Mesenteric fat pad (tissue), 1 donor: ENCODE measurements at places on chromosomes 6 and 20.
A peak's percentile ranks its signal among the peaks of the same experiment; 100 is the strongest.

DNA sequence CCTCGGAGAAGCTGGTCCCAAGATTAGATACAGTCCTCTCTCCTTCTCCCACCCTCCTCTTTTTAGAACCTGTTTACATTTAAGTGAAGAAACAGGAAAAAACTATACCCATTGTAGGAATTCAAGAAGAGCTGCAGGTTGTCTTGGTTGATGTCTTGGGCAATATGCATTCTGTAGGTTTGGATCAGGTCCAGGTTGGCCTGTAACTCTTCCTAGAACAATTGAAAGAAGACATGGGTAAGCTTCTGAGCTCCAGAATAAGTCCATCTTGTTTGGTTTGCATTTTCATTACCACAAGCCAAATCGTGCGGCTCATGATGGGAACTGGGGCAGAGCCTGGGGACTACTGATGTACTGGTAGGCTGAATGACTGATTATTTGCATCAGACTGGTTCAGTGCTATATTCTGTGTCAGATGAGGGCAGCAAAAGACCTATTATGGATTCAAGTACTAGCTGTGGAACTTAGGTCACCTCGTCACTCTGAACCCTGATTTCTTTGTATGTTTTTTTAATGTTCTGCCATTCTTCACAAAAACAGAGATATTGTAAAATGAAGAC lies 20.3 kb upstream of the SLA2 start:
- DNase-seq, result no peak

- no peak for DNase-seq
Observed at GRCh38 chr20:12090920-12091319, 173.2 kb downstream of the BTBD3 start.

DNA sequence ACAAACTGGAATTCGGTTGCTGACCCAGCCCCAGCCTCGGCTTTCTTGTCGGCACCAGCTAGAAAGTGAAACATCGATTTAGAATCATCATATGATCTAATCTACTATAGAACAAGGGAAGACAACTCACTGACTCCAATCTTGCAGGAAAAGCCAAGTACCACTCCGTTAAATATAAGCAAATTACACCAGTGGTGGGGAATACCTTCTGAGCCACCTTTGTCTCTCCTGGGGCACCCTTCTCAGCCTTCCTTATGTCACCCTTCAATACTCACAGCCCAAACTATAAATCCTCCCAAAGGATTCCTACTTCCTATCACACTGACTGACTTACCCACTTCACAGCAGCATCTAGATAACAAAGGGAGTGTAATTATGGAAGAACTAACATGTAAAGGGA lies 7.5 kb downstream of the RPS10 start:
- no peak for DNase-seq

GRCh38 chr6:37488476-37488875 lies 11.2 kb downstream of the CCDC167 start:
- DNase-seq, result no peak

DNA sequence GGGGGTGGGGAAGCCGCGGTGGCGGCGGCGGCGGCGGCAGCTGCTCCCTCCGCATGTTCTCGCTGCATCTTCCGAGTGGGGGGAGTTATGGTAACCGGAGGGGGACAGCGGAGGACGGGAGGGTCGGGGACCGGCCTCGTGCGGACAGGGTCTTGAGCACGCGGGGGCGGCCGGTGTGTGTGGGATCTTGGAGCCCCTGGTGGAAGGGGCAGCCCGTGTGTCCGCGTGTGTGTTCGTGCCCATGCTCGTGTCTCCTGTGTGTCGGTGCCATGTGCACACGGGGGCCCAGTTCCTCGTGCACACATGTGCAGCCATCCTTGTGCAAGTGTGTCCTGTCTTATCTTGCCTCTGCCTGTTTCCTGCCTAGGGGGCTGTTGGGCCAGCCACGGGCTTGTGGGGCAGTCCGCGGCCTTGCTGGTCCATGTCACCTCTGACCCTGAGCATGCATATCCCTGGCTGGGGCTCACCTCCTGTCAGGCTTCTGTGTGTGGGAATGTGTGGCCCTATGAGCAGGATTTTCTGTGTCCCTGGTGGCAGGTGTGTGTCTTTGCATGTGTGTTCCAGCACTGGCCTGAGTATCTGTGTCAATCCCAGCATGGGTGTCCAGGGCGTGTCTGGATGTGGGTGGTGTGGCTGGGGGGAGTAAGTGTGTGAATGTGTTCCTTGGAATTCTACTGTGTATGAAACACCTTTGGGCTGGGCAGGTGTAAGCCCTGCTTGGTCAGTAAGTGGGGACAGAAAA lies 8.5 kb downstream of the SYNGAP1 start:
- no peak for DNase-seq

DNA sequence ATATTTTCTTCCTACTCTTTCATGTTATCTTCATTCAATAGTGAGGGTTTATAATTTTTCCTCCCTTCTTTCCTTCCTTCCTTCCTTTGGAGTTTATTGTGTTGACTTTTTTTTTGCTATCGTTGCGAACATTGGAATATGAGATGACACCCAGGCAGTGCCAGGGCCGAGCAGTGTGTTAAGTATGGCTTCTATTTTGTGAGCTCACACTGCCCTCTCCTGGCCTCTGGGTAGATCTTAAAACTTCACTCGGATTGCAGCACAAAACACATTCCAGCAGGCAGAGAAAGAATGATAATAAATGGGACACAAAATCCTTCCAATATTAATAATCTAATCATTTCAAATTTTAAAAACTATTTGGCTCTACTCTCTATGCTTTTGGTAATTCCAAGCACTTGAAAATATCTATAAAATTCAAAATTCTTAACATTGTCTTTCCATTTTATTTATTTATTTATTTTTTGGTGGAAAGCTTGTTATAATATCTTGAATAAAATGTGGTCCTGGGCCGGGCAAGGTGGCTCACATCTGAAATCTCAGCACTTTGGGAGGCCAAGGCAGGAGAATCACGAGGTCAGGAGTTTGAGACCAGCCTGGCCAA lies 147.4 kb upstream of the OLIG3 start:
- no peak for DNase-seq

DNA sequence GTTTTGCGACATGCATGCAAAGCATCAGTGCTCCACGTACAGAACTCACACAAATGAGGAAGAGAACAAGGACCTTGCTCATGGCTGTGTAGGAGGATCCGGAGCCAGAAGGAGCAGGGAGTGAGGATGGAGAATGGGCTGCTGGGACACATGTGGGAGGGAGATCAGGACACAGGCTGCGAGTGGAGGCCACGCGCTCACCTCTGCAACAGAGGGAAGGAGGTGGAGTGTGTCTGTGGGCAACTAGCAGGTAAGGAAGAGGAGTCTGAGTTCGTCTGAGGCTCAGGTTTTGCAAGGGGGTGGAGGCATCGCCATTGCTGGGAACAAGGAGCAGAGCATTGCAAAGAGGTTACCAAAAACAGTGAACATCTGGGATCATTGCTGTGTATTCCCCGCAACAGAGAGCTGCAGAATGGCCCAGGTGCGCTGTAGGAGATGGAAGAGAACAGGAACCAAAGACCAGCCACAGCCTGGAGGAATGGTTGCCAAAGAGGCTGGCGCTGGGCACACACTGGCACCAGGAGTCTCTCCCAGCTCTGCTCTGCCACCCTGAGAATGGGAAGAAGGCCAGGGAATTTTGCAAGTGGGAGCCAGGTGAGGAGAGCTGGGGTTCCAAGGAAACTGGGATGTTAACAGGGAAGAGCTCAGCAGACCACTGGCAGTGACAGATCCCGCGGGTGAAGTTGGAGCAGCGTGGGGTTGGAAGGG lies 90.0 kb upstream of the RPS6KA2 start:
- DNase-seq, result no peak

- DNase-seq, result no peak
Observed at GRCh38 chr20:16654858-16655535, 74.8 kb upstream of the SNRPB2 start.

GRCh38 chr20:9395971-9396370 lies 118.4 kb upstream of the LAMP5 start:
- no peak for DNase-seq

- DNase-seq, result no peak
Observed at GRCh38 chr6:44650947-44651346, 263.4 kb downstream of the CDC5L start.

DNA sequence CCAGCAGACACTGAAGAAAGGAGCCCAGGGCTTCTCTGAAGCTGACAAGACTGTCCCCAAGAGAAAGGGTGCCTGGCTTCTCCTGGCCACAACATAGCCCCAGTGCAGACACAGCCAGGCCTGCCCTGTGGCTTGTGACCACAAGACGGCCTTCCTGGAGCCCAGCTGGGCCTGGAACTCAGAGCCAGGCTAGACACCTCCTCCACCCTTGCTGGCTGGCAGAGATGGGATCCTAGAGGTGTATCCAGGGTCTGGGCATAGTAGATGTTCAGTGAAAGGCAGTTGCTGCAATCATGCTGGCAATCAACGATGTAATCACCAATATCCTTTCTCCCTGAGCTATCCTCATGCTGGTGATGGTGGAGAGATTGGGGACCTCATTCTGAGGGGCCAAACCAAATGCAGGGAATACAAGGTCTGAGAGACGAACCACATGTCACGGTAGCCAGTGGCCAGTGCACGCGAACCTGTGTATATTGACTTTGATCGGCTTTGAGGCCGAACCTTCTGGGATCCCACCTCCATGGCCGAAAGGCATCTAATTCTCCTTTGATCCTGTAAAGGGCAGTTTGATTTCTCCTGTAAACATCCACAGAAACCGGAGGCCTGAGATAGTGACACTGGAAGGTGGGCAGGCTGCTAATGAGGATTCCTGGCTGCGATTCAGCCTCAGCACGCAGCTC lies 115.2 kb downstream of the PSMB1 start:
- peak; percentile 62 for DNase-seq

DNA sequence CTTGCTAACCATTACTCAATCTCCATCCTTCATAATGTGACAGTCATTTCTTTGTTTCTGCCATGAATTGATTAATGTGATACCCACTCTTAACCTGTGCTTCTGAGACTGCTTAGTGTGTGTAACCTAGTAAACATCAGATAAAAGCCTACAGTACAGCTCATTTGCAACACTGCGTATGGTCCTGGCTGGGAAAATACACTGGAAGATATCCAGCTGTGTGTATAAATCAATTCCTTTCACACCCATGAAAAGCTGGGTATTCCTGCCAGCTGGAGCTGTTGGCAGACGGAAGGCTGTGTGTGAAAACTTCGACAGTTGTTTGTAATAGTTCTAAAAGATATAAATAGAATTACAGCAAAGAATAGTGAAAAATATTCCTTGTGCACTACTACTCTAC lies 509.2 kb downstream of the FRK start:
- DNase-seq, result no peak

- DNase-seq, result no peak
Observed at GRCh38 chr6:113050979-113051378, 703.8 kb downstream of the RFPL4B start.

- no peak for DNase-seq
Observed at GRCh38 chr6:110098511-110099116, 80.9 kb downstream of the WASF1 start.

DNA sequence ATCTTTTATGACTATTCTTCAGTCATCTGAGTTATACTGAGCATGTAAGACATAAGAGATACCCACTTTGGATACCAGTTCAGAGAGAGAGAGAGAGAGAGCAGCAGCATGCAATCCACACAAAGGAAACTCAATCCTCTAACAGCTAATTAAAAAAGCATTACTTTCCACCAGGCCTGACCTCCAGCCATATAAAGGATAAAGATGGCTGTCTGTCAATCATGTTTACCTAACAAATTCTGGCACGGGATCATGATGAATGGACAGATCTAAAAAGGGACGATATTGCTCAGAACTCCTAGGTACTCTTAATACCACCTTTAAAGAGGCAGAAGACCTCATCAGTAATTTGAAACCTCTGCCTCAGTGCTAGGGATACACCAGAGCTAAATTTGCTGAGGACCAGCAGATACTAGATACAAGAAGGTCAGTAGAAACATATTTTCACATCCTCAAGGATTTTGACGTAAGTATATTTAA lies 159.2 kb downstream of the RPS12 start:
- DNase-seq, result no peak

- DNase-seq, result no peak
Observed at GRCh38 chr20:36175016-36175415, 20.5 kb downstream of the EPB41L1 start.

DNA sequence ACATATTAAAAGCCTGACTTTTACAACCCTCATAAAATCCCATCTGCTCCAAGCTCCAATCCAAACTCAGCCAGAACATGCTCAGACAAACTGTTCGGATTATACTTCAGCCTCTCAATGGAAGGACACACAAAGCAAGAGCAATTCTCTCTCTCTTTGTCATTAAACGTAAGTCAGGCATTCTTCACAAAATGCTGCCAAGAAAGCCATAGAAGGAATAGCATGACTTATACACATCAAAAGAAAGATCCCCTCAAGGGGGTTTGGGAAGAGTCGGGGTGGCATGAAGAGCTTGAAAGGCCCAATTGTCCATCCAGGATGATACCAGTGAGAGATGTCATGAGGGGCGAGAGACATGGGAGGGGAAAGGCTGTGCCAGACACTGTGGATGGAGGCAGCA lies 268.9 kb downstream of the PREX1 start:
- DNase-seq, result no peak

DNA sequence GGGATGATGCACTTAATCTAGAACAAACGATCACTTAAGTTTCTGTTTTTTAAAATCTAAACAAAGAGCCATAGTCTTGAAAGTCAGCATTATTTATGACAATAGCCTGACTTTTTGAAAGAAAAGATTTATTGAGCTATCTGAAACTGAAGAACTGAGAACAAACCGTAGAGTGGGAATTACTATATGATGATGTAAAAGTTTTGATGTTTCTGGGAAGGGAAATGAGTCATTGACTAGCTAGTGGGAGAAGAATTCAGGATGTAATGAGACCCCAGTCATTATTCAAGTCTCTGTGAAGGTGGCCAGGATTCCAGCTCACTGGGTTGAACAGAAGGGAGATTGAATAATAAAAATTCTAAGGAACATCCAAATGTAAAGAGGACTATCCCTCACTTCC lies 83.4 kb upstream of the FABP7 start:
- DNase-seq, result no peak

DNA sequence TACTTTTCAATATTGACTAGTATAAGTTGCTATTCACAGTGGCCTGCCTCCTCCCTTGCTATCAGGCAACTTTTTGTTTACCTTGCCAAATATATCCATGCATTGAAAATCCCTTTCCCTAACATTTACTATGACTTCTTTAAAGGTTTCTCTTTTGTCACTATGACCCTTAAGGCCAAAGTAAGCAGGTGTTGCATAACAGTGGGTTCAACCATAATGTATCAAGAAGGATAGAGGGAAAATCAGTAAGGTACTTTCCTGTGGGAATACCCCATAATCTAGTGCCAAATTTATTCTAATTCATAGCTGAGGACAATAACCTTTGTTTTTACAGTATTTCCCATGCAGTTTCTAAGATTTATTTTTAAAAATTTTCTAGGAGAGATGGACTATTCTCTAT lies 527.6 kb downstream of the CDKAL1 start:
- no peak for DNase-seq

- DNase-seq, result peak; percentile 77
Observed at GRCh38 chr20:24979036-24979960, 13.3 kb downstream of the APMAP start.

DNA sequence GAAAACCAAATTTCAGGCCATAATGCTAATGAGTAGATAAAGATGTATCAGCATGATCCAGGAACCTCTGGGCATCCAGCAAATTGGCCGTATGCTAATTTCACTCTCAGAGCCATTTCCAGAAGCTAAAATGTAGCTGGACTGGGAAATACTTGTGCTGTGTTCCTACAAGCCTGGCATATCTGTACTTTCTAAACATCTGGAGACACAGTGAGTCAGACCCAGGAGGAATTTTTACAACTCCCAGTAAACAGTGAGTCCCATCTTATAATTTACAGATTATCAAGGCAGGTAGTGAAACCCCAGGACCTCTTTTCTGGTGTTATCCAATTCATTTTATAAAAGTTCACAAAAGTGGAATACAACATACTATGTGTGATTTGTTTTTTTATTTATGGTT lies 683.0 kb upstream of the ADGRB3 start:
- no peak for DNase-seq

GRCh38 chr20:36267605-36268381 lies 31.5 kb downstream of the AAR2 start:
- no peak for DNase-seq
